Epithelial cell of proximal tubule (primary cell): ENCODE measurements at places on chromosomes 16 and 17.
A peak's percentile ranks its signal among the peaks of the same experiment; 100 is the strongest.

DNA sequence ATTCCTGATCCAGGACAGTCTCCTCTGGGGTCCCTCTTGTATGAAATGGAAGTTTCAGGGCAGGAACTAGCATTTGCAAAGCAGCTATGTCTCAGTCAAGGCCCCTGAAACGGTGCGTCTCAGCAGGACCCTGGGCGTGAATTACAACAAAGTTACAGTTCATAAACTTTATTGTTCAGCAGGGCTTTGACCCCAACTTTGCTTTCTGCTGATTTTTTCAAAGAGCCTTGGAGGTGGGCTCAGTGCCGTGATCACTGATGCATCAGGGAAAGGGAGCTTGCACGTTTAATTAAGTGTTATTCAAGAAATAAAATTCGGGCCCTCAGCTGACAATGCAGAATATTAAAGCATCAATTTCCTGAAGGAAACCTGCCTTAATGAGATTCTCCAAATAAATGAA, 260.1 kb upstream of the C16orf82 start:
- DNase-seq, result no peak

- DNase-seq, result no peak
Measured at GRCh38 chr17:31586946-31587345, 195.5 kb downstream of the RAB11FIP4 start.

DNA sequence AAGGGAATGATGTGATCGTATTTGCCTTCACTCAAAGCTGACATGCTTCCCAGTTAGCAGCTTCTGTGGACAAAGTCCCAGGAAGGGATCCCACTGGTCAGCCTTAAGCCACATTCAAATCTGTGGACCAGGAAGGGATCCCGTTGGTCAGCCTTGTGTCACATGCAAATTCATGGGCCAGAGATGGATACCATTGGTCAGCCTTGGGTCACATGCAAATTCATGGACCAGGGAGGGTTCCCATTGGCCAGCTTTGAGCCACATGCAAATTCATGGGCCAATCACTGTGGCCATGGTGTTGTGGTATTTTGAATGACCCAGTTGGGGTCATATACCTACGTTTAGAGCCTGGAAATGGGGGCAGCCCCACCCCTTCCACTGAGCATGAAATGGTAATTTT, 201.6 kb downstream of the HS3ST4 start:
- no peak for DNase-seq

GRCh38 chr17:57859601-57860413, 10.0 kb upstream of the MRPS23 start:
- DNase-seq, result no peak

GRCh38 chr16:11857161-11857560, 5.8 kb upstream of the RSL1D1 start:
- DNase-seq, result no peak

- no peak for DNase-seq
Measured at GRCh38 chr17:78294776-78295175, 63.3 kb downstream of the TMEM235 start.

DNA sequence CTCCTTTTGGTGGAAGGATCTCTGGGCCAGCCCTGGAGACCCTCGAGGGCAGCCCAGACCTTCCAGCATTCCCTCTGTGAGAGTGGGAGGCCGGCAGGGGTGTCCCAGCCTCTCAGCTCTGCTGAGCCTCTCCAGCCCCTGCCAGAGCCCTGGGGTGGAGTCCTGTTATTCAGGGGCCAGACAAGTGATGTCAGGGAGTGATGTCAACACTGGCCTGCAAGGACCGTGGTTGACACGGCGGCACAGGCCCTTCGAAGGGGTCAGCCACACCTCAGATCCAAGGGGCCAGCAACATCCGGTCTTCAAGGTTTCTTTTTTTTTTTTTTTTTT, 231.2 kb downstream of the KATNIP start:
- DNase-seq, result no peak

- no peak for DNase-seq
Measured at GRCh38 chr17:12097326-12097725, 76.6 kb downstream of the MAP2K4 start.

DNA sequence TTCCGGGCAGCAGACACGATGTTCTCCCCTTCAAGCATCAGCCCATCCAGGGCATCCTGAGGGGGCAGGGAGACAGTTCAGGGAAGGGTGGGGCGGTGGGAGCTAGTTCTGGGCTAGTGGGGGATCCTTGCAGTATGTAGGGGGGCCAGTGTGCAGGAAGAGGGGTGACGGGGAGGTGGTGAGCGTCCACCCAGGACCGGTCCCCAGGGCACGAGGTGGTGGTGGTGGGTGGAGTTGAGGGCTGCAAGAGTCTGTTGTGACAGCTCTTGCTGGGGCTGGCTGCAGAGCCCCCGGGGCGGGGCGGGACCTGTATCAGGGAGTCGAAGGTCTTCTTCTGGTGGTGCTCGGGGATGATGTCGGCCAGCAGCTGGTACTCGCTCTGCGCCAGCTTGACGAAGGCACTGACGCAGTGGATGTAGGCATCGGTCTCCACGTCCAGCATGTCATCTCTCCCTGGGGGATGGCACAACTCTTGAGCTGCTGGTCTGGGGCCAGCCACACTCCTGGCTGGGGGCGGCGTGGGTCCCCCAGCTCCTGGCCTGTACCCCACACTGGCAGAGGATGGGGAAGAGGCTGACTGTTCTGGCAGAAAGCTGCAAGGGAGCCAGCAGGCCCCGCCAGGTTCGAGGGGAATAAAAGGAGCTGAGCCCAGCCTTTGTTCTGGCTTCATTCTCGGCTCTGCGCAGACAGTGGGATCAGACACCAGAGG, 10.0 kb downstream of the ZACN start:
- no peak for DNase-seq

GRCh38 chr17:8631554-8631877, 991 bp upstream of the MYH10 start:
- no peak for DNase-seq

GRCh38 chr16:56625943-56626654, 518 bp downstream of the MT1E start:
- no peak for DNase-seq

GRCh38 chr17:34723875-34724274, 144.5 kb downstream of the TMEM132E start:
- DNase-seq, result no peak

- peak; percentile 20 for DNase-seq
Measured at GRCh38 chr17:49191409-49191916, 18.9 kb downstream of the GNGT2 start.

DNA sequence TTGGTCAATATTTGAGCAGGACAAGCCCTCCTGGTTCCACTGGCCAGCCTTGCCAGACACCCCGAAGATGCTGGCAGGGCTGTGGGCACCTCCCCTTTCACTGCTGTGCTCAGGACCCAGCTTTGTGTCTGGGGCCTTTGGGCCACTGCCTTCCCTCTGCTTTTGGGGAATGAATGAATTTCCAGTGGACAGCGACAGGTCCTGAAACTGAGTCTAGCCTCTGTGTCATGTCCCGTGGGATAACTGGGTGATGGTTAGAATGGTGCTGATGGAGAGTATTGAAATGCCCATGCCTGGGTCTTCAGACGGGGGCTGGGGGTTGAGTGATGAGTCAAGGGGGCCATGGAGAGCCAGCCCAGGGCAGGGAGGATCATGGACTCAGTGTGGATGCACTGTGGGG, 135.8 kb downstream of the FOXL1 start:
- DNase-seq, result no peak

DNA sequence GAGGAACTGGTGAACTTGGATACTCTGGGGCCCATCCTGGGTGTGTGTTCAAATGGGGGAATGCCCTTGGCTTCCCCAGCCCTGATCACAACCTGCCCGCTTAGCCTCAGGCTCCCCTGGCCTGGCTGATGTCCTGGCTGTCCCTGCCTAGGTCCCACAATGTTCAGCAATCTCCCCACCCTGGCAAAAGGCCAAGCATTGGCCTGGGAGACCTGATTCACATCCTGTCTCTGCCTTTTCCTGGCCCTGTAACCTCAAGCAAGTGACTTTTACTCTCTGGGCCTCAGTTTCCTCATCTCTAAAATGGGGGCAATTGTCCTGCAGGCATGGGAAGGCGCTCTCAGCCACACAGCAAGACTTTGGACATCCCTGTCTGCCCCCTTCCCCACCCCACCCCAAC, 14.4 kb downstream of the CPNE2 start:
- no peak for DNase-seq

DNA sequence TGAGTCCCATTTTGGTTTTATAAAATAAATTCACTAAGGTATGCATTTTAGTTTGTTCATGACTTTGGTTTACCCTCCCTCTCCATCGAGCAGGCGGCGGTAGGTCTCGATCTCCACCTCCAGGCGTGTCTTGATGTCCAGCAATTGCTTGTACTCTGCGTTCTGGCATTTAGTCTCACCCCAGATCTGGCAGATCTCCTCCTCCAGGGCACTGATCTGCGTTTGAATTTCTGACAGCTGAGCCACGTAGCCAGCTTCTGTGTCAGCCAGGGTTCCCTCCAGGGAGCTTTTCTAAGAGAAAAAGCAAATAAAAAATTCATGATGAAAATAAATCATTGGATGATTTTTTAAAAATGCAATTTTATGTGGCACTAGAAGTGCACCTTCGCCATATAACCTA, 4.2 kb downstream of the KRT24 start:
- no peak for DNase-seq

GRCh38 chr17:63481488-63481870, 4.6 kb downstream of the ACE start:
- DNase-seq, result no peak

GRCh38 chr16:17304106-17304490, 166.7 kb downstream of the XYLT1 start:
- no peak for DNase-seq
